Metanephros (tissue), 2 donors: ENCODE measurements at places on chromosomes 2 and 18. TPM values are rescaled to one million over a fixed set of nuclear protein-coding genes. Genes with fewer than 3 reads are reported as not detected.

The GDF7 gene
- 14.5 TPM for total RNA-seq

The CREG2 gene
- 1.6 TPM for total RNA-seq

The APLF gene
- total RNA-seq: 7.3 TPM

The HES6 gene
- 6.5 TPM for total RNA-seq

The DRC1 gene
- 0.76 TPM for total RNA-seq
